ENCODE measurements at places on chromosomes 12 and 14.
A peak's percentile ranks its signal among the peaks of the same experiment; 100 is the strongest.

- no peak for DNase-seq
These were observed 36.7 kb upstream of the RIMBP2 start for GRCh38 chr12:130752692-130753230.

DNA sequence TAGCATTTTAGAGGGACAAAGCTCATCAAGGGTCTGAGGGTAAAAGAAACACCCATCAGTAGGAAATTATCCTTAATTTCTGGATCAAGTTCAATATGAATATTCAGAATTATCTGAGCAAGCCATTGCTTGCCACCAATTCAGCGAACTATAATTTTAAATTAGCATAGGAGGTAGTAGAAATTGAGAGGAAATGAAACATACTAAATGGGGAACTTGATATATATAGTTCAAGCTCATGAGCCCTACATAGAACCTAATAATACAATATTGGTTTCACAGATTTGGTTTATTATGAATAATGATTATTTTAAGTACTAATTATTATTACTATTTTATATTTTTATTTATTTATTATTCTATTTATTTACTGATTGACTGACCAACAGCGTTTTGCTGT is 42.1 kb upstream of the GXYLT1 start:
- no peak for DNase-seq

GRCh38 chr14:96626916-96627315 is 124.7 kb downstream of the PAPOLA start:
- no peak for DNase-seq

DNA sequence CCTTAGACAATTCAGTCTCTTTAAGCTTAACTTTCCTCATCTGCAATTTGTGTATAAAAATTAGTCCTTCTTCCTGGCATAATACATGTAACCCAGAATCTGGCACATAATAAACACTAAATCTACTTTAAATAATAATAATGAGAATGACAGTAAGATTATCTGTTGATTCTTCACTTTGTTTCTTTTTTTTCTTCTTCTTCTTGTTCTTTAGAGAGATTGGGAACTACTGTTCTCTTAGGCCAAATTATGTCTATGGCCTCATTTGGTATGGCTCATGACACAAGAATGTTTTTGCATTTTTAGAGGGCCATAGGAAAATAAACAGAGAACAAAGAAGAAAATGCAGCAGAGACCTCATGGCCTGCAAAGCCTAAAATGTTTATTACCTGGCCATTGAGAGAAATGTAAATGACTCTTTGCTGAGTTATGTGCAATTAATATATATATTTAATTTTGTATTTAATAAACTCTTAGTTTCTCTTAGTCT is 275.8 kb downstream of the SLC6A15 start:
- no peak for DNase-seq

DNA sequence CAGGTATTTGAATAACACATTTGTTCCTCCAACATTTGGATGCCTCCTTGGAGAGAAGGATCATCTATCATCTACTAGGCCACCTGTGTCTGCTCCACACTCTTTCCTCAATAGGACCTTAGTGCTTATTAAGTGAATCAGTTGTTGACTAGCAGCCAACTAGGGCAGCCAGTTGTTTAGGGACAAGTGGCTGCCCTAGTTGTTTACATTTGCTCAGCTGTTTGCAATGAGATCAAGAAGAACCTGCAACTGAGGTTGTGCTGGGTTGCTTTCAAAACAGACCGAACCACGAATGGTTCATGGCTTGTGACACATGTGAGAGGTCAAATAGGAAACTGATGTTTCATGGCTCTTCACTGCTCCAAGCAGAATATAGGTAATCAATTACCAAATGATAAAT is 53.8 kb downstream of the TMCC3 start:
- DNase-seq, result no peak

GRCh38 chr14:68278576-68279436 is 459.2 kb downstream of the RAD51B start:
- no peak for DNase-seq

- DNase-seq, result no peak
These were observed 108.0 kb downstream of the RIMBP2 start for GRCh38 chr12:130608132-130608531.

DNA sequence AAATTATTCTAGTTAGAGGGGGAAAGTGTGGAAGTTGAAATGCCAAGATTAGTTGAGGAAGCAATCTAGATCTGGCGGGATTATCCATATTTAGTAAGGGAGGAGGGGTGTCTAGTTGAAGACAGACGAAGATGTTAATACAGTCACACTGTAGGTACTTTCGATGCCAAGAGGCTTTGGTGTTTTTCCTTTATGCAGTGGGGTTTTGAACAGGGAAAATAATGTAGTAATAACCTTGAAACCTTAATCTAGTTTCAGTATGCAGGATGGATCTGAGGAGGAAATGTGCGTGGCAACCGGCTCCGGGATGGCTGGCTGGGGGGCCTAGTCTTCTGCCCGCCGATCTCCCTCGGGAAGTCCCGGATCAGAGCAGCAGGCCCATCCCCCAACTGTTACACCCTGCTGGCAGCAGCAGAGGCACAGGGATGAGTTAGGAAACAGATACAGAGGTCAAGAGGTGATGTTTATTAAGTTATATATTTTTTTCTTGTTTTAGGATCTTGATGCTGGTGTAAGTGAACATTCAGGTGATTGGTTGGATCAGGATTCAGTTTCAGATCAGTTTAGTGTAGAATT is 27.4 kb downstream of the MDM2 start:
- DNase-seq, result no peak

GRCh38 chr14:32478050-32478449 is 149.0 kb downstream of the AKAP6 start:
- DNase-seq, result no peak

- DNase-seq, result no peak
These were observed 63.2 kb upstream of the USP44 start for GRCh38 chr12:95614390-95614982.

DNA sequence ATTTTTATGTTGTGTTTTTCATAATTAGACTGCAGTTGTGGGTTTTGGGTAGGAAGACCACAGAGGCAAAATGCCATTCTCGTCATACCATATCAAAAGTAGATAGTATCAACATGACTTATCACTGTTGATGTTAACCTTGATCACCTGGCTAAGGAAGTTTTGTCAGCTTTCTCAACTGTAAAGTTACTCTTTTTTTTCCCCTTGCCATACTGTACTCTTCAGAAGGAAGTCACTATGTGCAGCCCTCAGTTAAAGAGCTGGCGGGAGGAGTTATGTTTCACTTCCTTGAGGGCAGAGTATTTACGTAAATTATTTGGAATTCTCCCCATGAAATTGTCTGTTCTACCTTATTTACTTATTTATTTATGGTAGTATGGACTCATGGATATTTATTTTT is 78.7 kb downstream of the PRORP start:
- peak; percentile 32 for DNase-seq

GRCh38 chr12:53338017-53338416 is 1.9 kb upstream of the SP7 start:
- DNase-seq, result no peak

GRCh38 chr14:88825078-88825458 is 617 bp downstream of the TTC8 start:
- DNase-seq, result no peak

DNA sequence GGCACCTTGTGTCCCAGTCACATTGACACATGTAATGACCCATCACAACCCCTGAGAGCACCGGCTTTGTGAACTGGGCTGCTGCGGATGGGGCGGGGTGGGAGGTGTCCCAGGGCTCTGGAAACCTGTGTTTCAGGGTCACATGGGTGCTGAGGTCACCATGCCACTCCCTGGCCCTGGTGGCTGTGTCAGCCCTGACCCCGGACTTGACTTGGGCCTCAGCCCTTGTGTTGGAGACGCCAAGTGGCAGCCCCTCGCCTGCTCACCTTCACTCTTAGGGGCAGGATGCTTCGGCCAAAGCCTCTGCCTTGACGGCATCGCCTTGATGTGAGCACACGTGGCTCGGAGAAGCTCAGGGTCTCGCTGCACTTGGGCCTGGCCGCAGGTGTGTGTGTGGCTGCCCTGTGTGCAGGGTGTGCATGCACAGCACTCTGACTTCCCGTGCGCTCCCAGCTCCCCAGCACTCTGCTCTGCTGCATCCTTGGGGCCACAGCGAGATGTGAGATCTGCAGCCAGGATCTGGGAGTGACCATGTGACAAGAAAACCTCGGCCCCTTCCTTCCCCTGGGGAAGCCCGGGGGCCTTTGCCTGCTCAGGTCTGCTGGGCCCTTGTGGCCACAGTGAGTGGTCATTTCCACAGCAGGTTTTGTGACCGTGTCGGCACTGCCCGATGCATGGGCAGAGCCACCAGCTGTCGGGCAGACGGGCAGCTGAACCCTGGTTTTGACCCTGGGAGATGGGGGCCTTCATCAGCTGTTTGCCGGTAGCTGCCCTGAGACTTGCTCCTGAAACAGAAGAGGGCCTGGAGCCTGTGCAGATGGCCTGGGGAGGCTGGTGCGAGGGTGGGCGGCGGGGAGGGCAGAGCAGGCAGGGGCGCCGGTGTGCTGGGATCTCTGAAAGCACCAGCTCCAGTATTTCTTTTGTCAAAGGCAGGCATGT is 167.4 kb downstream of the KIF26A start:
- no peak for DNase-seq

Measured in CD4-positive, alpha-beta T cell treated with Interleukin-6 at 100 ng/mL for 8 hours (primary cell).